Activated CD8-positive, alpha-beta memory T cell treated with anti-CD3 and anti-CD28 coated beads for 4 hours (primary cell): ENCODE measurements at places on chromosomes 5 and 9.

DNA sequence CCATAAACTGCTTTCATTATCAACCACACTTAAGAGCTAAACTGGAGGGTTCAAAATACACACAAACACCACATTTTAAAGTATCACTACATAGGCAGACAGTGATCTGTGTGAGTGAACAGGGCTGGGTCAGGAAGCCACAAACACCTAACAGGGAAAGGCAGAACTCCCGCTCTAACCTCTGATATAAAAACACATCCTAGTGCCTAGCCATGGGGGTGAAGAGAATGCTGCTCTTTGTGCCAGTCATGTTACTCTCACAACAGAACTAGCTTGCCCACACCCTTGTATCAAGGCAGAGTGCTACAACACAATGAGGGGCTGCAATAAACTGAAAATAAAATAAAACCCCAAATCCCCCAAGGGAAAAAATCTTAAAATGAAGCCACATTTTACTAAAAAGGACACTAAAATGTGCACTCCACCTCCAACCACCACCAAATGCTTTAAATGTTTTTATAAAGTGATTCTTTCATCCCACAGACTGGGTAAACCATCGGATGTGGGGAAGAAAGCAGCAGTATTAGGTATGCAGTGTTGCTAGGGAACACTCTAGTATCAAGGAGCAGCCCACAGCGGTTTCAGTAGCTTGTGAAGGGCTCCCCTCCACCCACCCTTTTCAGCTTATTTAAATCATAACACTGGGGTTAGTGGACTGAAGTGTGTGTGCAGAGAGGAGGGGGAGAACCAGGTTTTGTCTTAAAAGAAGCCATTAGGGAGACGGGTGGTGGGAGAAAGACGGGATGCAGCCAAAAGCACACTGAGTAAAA is 64.5 kb downstream of the TMEM161B start:
- no peak for DNase-seq

- DNase-seq: no peak
These were observed 132.4 kb downstream of the NPR3 start for GRCh38 chr5:32843531-32843895.

DNA sequence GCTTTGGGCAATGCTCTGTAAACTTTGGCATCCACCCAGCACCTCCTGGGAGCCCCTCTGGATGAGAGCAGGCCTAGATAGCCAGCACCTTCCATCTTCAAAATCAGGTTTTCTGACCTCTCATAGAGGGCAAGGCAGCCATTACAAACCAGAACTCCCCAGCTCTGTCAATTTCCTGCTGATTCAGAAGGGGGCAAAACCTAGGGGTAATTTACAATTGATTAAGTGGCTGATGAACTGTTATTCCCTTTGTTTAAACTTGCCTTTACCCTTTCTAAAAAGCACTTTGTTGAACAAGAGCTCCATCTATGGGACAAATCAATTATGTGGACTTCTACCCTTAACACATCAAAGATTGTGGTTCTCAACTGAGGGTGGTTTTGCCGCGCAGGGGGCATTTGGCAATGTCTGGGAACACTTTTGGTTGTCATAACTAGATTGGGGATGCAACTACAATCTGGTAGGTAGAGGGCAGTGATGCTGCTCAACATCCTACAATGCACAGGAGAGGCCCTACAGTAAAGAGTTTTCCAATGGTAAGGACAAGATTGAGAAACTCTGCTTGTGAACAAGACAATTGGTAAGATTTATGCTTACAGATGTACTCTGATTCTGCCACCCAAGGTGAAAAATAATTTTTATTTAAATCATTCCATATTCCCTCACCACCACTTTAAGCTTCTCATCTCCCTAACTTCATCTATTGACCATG is 184.1 kb downstream of the MARCHF11 start:
- DNase-seq: no peak

GRCh38 chr9:87551772-87552217 is 54.1 kb downstream of the DAPK1 start:
- DNase-seq: no peak

GRCh38 chr5:3303777-3304176 is 291.9 kb upstream of the IRX1 start:
- DNase-seq: no peak
